Activated CD4-positive, alpha-beta memory T cell treated with anti-CD3 and anti-CD28 coated beads for 36 hours (primary cell): ENCODE measurements at places on chromosomes 3 and 15. TPM values are rescaled to one million over a fixed set of nuclear protein-coding genes. Genes with fewer than 3 reads are reported as not detected.

DNA sequence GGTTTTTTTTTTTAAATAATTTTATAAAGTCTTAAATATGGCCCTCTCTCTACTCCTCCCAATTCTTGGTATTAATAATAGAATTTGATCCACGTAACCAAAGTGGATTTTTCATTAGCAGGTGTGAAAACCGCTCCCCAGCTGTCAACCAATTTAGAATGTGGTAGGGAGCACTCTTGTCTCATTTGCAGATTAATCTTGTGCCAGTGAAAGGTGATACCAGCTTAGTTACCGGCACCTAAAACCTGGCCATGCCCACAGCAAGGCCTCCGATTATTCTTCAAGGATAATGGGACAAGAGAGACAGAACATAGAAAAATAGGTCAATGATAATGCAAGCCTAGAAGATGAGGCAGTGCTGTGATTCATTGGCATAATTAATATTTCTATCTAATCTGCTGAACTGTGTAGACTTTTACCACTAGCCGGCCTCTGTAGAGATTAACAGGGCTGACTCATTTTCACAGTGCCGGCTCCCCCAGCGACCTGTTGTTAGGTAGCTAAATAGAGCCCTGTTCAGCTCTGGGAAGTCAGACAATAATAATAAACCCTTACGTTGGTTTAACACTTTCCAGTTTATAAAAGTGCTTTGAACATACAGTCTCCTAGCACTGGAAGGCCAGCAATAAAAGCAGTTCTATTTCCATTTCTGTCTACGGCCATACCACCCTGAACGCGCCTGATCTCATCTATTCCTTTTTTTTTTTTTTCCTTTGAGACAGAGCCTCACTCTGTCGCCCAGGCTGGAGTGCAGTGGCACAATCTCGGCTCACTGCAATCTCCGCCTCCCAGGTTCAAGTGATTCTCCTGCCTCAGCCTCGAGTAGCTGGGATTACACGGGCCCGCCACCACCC is 102.9 kb downstream of the SHQ1 start:
- no peaks in the 10 kb centered on the region for H3K27me3 ChIP-seq
- no peak for DNase-seq
- H3K36me3 ChIP-seq = peaks cover 6% of the 10 kb centered on the region
- H3K27ac ChIP-seq = no peak overlapping the region
- peaks cover 2% of the 10 kb centered on the region for H3K4me1 ChIP-seq

GRCh38 chr3:26960382-26960781 is 337.8 kb downstream of the LRRC3B start:
- H3K27ac ChIP-seq = no peak overlapping the region
- no peaks in the 10 kb centered on the region for H3K36me3 ChIP-seq
- H3K4me1 ChIP-seq = no peaks in the 10 kb centered on the region
- DNase-seq = no peak
- no peaks in the 10 kb centered on the region for H3K27me3 ChIP-seq

DNA sequence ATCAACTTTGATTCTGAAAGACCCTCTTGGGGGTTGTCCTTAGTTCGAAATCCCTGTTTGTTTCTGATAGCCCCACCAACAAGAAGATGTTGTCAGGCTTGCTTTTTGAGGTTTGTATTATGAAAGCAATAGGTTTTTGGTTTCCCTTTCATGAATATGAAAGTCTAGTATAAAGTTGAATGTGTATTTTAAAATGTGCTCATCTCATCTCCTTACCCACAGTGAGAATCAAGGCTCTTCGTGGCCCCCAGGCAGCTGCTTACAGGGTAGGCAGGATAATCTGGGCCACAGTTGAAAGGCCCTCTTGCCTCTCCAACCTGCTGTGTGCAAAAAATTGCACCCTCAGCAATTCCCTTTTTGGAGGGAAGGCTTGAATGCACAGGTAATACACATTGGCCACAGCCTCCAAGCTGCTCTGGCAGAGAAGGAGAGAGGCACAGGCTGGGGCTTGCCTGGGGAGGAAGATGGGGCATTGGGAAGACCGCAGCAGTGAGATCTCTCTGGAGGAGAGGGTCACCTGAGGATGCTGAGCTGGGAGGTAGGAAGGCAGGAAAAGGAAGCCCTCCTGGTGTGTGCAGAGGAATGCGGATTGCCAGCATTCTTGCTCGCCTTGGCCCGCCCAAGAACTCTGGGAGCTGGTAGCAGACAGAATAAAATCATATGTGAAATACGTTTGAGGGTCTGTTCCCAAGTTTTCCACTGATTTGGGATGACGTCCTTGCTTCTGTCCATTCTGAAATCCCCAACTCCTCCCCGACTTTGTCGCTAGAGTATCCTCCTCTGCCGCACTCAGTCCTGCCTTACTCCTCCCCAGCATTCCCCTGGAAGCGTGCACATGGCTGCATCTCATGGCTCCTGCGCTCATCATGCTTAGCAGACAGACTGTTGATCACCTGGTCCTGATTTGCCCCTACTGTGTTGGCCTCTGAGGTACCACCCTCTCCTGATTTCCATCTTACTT is 196.4 kb downstream of the RPLP1 start:
- H3K27me3 ChIP-seq = peaks cover 5% of the 10 kb centered on the region
- peaks cover 8% of the 10 kb centered on the region for H3K4me1 ChIP-seq
- no peak overlapping the region for H3K4me3 ChIP-seq
- H3K27ac ChIP-seq = no peak overlapping the region
- no peaks in the 10 kb centered on the region for H3K36me3 ChIP-seq
- no peak for DNase-seq

DNA sequence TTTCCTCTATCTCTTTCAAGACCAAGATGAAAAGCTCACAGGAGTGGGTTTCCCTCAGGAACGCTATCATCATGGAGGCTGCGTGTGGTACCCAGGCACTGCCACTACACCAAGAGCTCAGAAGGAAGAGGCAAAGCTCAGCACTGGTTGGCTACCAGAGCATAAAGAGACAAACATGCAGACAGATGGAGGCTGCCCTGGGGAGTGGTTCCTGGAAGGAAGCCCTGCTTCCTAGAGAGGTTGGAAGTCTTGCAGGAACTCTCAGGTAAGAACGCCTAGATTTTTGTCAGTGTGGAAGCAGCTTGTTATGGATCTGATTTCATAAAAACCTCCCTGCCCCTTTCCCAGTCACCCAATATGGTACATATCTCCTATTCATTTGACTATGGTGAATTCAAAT is 49.9 kb upstream of the ADCY5 start:
- H3K27ac ChIP-seq = no peak overlapping the region
- no peak overlapping the region for H3K4me3 ChIP-seq
- no peaks in the 10 kb centered on the region for H3K27me3 ChIP-seq
- DNase-seq = no peak
- peaks cover 8% of the 10 kb centered on the region for H3K36me3 ChIP-seq

DNA sequence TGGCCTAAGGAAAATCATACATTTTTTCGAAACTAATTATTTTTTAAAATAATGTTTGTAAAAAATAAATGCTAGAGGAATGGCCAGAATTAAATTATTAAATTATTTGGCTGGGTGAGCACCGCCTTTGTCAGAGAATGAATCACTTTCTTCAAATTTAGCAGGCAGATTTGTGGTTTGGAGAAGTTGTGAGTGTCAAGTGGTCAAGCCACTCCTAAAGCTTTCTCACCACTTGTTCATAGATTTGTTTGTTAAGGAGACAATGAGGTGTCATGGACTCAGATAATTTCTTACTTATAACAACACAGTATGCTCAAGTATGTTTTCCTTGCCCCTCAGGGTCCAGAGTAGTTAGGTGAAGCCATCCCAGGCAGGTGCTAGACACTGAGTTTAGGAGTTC is 196.2 kb downstream of the TUSC7 start:
- H3K4me3 ChIP-seq = no peak overlapping the region
- no peak for DNase-seq
- H3K4me1 ChIP-seq = no peaks in the 10 kb centered on the region
- H3K27me3 ChIP-seq = no peaks in the 10 kb centered on the region
- no peak overlapping the region for H3K27ac ChIP-seq

- H3K4me3 ChIP-seq = no peak overlapping the region
- H3K27ac ChIP-seq = no peak overlapping the region
- H3K27me3 ChIP-seq = no peaks in the 10 kb centered on the region
Observed at GRCh38 chr3:102090721-102091045, 241.4 kb downstream of the NFKBIZ start.

Gene GOLGA8M
- not detected for total RNA-seq
